ENCODE measurements at places on chromosomes 16 and 17.
A peak's percentile ranks its signal among the peaks of the same experiment; 100 is the strongest.

- DNase-seq: no peak
These were observed 157.9 kb downstream of the IRX3 start for GRCh38 chr16:54128629-54129234.

DNA sequence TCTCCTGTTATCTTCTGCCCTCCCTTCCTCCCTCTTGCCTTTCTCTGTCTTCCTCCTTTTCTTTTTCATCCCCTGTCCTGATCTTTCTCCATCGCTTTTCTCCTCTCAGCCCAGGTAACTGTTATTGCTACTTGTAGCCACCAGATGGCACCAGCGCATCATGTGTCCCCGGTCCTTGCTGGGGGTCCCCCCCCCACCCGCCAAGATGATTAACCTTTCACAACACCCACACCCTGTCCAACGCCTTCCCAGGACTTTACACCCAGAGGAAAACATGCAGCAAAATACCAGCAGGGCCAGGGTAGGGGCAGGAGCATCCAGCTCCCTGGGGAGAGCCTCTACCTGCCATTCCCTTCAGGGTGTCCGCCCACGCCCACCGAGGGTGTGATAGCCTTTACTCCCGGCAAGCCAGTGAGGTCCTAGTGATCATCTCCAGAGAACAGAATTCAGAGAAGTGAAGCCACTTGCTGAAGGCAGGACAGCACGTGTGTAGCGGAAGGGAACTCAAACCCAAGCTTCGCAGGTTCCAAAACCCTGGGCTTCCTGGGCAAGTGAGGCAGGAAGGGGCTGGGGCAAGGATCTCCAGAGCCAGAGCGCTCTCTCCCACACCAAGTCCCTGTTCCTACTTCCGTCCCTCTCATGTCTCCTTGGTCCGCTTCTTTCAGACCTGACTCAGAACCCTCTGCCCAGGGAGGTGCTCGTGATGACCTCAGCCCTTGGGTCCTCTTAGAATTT lies 13.4 kb upstream of the TAC4 start:
- peak; percentile 7 for DNase-seq

DNA sequence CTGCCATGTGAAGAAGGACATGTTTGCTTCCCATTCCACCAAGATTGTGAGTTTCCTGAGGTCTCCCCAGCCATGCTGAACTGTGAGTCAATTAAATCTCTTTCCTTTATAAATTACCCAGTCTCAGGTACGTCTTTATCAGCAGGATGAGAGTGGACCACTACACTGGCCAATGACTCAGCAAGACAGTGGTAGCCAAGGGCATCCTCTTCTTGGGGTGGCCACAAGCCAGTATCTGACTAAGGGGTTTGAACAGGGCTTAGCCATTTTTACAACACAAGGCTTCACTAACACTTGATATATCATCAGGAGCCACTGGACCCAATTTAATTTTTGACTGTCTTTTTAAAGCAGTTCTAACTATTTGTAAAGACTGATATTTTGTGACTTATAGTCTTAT lies 21.1 kb upstream of the KRT24 start:
- DNase-seq: no peak

GRCh38 chr17:33390479-33391176 lies 97.5 kb upstream of the ASIC2 start:
- no peak for DNase-seq

GRCh38 chr16:72013888-72014581 lies 5.5 kb downstream of the DHODH start:
- no peak for DNase-seq

GRCh38 chr16:2296661-2297505 lies 29.0 kb upstream of the RNPS1 start:
- peak; percentile 7 for DNase-seq

- no peak for DNase-seq
These were observed 18.6 kb downstream of the RNF43 start for GRCh38 chr17:58398574-58399266.

DNA sequence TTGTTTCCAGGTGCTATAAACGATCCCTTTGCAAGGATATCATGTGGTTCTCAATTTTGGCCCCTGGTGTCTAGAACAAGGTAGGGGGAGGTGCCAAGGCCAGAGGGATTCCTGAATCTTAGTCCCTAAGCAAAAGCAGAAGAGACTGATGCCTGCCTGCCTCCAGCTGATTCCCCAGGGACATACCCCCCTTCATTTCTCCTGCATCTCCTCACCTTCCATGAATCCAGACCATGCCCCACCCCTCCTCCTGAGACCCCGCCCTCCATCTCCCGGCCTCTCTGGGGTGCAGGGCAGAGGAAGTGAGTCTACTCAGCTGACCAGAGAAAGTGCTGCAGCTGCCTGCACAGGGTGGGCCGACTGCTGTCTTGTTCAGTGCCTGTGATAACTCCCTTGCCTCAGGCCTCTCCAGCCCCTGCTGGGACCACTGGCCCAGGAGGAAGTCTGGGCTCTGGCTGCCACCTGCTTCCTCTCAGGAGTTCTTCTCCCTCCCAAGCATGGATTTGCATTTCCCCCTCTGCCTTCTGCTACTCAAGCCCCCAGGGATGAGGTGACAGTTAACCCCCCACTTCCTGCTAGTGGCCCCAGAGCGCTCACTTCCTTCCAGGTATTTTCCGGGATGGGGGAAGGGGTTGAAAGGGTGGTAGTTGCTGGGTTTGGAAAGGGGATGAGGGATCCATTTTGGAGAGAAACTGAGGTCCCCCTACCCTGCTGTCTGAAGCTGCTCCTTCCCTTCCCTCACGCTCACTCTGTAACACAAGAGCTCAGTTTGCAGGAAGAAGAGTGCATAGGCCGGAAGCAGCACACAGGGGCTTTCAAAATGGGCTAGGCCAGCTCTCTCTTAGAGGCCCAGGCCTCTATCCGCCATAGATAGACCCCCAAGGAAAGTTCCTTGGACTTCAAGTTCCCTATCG lies 10.5 kb upstream of the TSPOAP1 start:
- peak; percentile 60 for DNase-seq

- peak; percentile 59 for DNase-seq
These were observed 2.5 kb downstream of the CAPNS2 start for GRCh38 chr16:55569025-55569424.

DNA sequence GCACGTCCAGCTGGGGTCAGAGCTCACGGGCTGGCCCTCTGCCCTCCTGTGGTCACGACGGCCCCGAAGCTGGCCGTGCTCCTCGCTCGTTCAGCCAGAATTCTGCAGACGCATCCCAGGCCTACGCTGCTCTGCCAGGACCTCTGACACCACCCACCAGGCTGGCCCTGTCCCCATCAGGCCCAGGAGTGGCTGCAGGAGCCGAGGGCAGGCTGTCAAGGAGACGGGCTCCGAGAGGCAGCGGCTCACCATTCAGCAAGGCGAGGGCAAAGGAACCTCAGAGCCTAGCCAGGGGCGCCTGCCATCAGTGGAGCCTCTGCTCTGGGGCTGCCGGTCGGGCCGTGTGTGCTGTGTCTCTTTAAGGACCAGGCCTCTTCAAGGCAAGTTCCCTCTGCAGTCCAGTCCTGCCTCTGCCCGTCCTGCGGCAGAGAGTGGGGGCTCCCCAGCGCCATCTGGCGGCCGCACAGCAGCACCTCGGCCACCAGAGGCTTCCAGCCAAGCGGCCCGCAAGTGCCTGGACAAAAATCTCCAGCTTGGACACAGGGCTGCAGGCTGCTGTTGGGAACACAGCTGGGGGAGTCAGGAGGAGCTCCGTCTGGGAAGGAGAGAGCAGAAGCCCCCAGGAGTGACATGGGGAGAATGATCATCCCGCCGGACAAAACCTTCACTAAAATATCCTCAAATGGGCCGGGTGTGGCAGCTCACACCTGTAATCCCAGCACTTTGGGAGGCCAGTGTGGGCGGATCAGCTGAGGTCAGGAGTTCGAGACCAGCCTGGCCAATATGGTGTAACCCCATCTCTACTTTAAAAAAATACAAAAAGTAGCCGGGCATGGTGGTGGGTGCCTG lies 7.4 kb upstream of the ABR start:
- DNase-seq: peak; percentile 86

DNA sequence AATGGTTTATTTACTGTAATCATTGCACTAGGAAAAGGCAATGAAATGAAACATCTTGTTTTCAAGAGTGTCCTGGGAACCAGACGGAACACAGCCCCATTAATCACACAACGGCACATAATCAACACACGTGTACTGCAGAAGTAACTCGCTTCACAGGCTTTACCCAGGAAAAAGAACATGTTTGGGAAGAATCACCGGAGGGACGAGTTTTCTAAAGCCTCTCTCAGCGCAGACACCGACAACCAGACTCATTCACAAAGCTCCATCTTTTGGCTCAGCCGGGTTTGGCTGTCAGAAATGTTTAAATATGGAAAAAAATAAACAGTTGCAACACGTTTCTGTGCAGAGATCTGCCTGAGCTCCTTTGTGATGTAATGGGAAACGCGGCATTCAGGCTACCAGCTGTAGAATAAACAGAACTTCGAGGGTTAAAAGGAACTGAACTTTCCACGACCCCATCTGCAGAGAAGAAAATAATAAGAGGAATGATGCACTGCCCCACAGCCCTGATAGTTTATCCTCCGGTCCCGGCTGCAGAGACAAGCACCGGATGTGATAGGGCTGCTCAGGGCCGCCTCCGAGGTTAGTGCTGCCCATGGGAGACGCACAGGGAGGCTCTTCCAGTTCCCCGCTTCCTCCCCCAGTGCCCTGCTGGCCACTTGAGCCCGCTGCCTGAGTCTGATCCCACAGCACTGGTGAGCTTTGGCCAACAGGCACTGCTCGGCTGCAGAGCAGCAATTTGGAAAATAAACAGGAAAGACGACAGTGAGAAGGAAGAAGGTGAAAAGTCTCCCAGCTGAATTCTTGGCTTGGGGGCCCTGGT lies 119.8 kb downstream of the HIC1 start:
- DNase-seq: peak; percentile 96

- no peak for DNase-seq
These were observed 7.4 kb downstream of the BANP start for GRCh38 chr16:87958632-87959031.

DNA sequence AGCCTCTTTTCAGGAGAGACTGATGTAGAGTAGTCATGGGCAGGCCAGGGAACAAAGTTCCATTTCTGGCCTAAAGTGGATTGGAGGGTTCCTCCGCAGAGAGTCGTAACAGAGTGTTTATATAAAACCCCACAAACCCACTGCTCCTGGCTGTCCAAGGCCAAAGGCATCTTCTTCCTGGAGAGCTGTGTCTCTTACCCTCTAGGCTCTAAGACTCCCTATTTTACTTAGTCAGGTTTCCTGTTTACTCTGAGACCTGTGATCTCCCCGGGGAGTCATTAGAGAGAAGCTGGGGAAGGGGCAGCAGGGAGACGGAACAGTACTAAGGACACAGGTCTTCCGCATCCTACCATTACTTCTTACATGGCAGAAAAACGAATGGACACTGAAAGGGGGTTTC lies 69.5 kb downstream of the HIC1 start:
- peak; percentile 16 for DNase-seq

DNA sequence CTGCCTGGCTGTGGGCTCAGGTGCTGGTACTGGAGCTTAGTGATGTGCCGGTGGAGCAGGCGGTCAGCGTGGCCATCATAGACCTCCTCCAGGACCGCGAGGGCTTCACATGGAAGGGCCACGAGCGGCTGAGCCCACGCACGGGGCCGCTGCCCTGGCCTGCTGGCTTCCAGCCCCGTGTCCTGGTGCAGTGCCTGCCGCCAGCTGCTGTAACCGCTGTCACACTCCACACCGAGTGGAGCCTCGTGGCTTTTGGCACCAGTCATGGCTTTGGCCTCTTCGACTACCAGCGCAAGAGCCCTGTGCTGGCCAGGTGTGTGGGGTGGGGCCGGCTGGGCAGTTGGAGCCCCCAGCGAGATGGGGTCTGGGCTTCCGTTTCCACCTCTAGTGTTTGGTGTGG lies 12.0 kb downstream of the LLGL1 start:
- DNase-seq: no peak

- no peak for DNase-seq
These were observed 24.0 kb downstream of the PRKCB start for GRCh38 chr16:23859713-23860269.

DNA sequence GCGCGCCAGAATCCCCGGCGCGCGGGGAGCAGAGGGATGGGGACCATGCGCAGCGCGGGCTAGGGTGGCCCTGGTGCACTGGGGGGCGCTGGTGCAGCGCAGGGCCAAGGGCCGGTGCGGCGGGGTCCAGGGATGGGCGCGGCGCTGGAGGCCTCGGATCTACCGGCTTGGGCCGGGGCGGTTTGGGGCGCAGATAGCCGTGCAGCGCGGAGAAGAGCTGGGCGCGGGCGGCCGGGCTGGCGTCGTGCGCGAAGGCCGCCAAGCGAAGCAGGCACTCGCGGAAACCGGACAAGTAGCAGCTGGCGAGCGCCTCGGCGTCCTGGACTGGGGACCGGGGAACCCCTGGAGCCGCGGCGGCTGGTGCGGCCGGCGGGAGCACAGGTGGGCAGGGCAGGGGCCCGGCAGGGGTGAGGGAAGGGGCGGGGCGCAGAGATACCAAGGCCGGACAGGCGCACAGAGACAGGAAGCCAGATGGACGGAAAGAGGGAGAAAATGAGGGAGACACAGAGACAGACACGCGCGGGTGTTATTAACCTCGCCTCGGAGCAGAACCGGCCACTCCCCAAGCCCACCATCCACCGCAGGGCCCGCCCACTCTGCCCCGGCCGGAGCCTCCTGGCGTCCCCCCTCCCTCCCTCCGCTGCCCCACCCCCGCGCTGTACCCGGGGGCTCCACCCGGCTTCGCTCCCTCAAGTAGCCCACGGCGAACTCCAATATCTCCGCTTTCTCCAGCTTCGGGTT lies 2.1 kb downstream of the HES7 start:
- peak; percentile 65 for DNase-seq

- no peak for DNase-seq
These were observed 27.6 kb downstream of the HEATR9 start for GRCh38 chr17:35841101-35841500.

DNA sequence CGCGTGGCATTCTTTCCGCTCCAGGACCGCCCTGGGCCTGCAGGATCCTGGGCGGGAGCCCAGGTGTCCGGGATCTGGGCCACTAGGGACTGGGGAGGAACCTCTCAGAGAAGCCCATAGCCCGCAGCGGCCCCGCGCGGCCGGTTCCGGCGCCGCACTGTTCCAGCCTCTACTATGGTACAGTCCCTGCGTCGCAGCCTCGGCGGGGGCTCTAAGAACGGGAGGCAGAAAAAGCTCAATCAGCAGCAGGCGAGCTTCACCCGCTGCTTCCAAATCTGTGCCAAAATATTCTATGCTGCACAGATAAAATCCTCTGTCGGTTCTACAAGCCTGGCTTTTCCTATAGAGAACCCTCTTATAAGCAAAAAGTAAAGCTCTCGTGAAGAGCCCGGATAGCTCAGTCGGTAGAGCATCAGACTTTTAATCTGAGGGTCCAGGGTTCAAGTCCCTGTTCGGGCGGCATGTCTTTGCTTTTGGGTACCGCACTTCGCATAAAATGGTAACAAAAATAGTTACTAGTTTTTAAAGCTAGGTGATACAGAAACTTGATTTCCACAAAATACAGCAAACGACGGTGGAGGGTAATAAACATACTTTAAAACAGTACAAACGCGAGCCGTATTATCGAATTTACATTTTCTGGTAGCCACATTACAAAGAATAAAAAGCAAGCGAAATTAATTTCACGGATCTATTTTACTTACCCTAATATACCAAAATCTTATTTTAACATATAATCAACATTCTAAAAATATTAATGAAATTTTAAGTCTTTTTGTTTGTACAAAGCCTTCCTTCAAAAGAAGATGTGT lies 661 bp upstream of the ALOXE3 start:
- DNase-seq: peak; percentile 83

GRCh38 chr16:22262460-22262859 lies 34.7 kb upstream of the POLR3E start:
- peak; percentile 44 for DNase-seq
